ENCODE measurements at places on chromosomes 12 and 14.
A peak's percentile ranks its signal among the peaks of the same experiment; 100 is the strongest.

DNA sequence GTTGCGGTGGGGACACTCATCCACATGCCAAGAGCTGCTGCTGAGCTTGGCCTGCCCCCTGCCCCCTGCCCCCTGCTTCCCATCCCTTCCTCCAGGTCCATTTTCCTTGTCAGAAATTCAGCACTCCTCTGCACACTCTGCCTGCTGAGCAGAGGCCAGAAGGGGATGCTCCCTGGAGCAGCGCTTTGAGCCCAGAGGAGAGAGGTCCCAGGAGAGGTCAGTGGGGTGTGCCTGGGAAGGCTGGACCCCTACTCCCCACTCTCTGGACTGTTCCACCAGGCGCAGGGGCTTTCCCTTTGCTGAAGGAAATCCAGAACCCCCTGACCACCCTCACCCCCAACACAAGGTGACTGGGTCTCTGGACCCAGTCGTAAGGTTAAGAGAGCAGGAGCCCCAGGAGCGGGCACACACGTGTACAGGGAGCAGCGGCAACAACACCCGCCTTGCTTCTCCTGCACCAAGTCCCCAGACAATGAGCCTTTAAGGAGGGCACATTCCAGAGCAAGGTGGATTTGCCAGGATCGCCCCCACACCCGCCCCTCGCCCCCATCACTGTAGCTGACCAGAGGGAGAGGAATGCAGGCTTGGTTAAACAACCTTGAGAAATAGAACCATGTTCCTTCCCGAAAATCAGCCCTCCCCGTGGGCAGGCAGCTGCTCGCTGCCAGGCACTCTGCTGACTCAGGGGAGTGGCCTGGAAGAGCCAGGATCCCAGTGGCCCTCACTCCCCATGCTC lies 30.7 kb downstream of the ISCA2 start:
- no peak for DNase-seq

GRCh38 chr14:67566908-67567307 lies 33.2 kb downstream of the PIGH start:
- no peak for DNase-seq

GRCh38 chr12:126506426-126507182 lies 1441.4 kb downstream of the AACS start:
- DNase-seq = no peak

GRCh38 chr12:33277376-33277775 lies 162.2 kb downstream of the SYT10 start:
- DNase-seq = no peak

GRCh38 chr12:116376354-116377193 lies 99.1 kb upstream of the MED13L start:
- no peak for DNase-seq

DNA sequence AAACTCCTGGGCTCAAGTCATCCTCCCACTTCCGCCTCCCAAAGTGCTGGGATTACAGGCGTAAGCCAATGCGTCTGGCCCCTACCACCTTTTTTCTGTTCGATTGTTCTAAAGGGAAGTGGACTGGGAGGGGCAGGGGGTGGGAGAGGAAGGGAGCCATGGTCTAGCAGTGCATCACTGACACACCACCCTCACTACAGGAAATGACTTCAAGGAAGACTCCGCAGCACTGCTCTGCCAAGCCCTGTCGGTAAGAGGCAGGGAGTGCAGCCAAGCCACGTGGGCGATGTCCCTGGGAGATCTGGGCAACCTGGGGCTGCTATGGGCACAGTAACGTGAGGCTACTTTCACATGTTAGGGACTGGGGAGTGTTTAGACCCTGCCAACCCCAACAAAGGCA lies 18.0 kb downstream of the LRRC74A start:
- peak; percentile 59 for DNase-seq

GRCh38 chr14:37413504-37414003 lies 181.5 kb downstream of the FOXA1 start:
- DNase-seq = no peak

DNA sequence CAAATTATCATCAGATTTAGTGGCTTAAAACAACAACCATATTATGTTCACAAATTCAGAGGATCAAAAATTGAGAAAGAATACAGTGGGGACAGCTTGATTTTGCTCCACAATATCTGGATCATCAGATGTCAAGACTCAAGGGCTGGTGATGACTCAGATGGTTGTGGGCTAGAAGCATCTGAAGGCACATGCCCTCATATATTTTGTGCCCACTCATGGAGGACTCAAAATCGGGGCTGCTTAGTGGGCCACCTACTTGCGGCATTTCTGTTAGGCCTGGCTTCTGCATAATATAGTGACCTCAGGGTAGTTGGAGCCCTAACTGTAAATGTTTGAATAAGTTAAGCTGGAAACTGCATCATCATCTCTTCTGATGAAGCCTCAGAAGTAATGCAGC lies 584.5 kb downstream of the SLC16A7 start:
- no peak for DNase-seq

- no peak for DNase-seq
Measured at GRCh38 chr14:61392297-61392696, 70.9 kb downstream of the PRKCH start.

DNA sequence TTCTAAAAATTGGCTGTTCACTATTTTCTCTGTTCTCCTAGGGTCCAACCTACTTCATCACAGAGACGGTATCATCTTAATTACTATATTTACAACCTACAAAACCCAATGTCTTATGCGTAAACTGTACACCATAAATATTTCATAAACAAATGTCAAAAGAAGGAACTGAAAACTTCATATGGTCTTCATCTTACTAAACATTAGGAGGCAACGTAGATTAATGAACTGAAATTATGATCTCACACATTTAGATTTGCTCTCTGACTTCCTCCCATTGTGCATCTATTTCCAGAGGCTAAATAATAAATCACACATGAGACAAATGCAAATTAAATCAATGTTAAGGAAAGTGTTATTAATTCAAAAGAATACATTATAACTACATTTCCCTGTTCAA lies 1850.6 kb upstream of the SEL1L start:
- DNase-seq = no peak

- DNase-seq = no peak
Measured at GRCh38 chr14:91021991-91022621, 38.3 kb downstream of the RPS6KA5 start.

DNA sequence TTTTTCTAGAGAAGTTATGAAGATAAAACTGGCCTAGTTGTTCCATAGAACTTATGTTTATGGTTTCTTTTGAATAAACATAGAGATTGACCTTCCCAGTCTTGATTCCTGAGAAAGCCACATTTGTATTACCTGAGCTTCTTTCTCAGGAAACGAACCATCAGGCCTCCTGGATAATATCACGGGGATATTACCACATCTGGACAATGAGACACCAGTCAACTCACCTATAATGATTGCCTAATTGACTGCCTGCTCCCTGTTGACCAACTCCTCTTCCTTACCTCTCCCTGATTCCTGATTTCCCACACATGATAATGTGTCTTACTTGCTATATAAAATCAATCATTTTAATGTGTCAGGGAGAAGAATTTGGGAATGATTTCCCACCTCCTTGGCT lies 822.7 kb downstream of the LRFN5 start:
- DNase-seq = no peak

DNA sequence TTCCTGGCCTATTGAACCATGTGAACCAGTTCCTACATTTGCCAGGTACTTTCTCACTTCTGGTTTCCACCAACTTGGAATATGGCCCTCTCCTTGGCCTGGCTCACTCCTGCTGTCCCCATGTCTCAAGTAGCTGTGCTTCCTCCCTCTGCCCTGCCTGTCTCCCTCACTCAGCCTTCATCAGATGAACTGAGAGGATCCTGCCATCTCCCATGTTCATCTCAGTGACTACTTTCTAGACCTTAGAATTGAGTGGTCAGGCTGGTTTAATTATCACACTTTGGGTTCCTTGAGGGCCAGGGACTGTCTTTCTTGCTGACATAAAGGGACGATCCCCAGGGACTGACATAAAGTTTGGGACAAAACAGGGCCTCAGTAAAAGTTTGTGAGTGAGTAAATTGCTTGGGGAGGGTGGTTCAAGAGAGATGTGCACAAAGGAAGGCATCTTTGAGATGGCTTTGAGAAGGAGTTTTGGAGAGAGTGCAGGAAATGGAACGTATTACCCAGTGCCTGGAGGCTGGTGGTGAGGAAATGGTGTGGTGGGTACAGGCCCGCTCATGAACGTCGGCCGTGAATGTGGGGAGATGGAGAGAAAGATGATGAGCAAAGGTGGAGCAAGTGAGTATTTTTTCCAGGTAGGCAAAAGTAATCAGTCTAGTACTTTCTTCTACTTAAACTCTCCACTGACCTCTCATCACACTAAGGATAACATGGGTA lies 20.8 kb downstream of the DYRK2 start:
- no peak for DNase-seq

GRCh38 chr12:125229878-125230530 lies 164.8 kb downstream of the AACS start:
- DNase-seq = no peak

GRCh38 chr12:103268831-103269514 lies 226.8 kb downstream of the C12orf42 start:
- no peak for DNase-seq

- DNase-seq = no peak
Measured at GRCh38 chr12:121289962-121290361, 6.5 kb downstream of the CAMKK2 start.

DNA sequence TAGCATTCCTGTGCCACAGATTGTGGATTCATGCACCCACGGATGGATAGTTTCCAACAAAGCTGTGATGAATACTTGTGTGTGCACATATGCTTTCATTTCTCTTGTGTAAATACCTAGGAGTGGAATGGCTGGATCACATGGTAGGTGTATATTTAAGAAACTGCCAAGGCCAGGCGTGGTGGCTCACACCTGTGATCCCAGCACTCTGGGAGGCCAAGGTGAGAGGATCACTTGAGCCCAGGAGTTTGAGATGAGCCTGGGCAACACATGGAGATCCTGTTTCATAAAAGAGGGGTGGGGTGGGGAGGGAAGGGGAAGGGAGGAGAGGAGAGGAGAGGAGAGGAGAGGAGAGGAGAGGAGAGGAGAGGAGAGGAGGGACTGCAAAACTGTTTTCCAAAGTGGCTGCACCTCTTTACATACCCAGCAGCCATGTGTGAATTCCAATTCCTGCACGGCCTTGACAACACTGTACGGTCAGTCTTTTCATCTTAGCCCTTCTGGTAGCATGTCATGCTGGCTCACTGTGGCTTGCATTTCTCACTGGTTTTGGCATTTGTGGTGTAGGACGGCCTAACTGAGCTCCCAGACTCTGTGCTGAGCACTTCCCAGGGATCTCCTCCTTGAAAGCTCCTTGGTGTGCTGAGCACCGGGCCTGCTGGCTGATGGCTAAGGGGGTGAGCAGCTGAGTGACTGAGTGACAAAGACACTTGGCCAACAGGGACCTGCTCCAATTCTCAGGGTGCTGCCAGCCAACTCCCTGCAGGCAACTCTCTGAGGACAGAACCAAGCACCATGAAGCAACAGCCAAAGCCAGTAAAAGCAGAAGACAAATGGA lies 27.9 kb downstream of the SYNE3 start:
- DNase-seq = no peak

DNA sequence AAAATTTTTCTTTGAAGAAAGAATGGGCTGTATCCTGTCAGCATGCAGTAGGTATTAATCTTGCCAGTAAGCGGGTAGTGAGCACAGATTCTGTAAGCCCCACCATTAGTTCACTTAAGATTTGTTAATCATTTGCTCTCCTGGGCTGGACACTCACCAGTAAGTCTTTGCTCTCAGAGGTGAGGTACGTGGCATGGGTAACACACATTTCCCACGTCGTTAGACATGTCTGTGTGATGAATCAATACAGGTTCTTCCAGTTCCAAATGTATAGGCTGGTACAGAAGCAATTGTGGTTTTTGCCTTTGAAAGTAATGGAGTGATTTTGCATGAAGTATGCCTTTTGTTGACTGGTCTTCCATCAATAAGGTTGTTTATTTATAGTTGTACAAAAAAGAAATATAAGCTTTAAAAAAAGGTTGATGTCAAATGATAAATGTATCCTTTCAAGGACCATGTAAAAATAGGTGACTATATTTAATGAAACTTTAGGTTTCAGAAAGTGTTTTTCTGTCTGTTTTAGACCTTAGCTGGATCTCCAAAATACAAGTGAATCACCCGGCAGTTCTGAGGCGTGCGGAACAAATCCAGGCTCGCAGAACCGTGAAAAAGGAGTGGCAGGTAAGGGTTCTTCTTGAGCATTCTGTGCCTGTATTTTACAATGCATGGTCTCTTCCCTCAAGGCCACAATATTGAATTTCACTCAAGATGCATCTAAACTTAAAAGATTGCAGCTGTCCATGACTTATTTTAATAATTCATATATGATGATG lies 45.5 kb downstream of the DERA start:
- DNase-seq = no peak

Data from stimulated activated naive CD8-positive, alpha-beta T cell treated with anti-CD3 and anti-CD28 coated beads, Interleukin-15, Interleukin-2, amounts not matched to agents 100 U/mL and 50 U/mL, for 24 hours (primary cell).